Stimulated activated CD4-positive, alpha-beta T cell treated with anti-CD3 and anti-CD28 coated beads, Interleukin-1b, Interleukin-23, amount 100 ng/mL, for 48 hours (primary cell): ENCODE measurements at places on chromosomes 7 and 10.

- no peak for DNase-seq
Observed at GRCh38 chr7:107344799-107345198, 125.1 kb upstream of the GPR22 start.

DNA sequence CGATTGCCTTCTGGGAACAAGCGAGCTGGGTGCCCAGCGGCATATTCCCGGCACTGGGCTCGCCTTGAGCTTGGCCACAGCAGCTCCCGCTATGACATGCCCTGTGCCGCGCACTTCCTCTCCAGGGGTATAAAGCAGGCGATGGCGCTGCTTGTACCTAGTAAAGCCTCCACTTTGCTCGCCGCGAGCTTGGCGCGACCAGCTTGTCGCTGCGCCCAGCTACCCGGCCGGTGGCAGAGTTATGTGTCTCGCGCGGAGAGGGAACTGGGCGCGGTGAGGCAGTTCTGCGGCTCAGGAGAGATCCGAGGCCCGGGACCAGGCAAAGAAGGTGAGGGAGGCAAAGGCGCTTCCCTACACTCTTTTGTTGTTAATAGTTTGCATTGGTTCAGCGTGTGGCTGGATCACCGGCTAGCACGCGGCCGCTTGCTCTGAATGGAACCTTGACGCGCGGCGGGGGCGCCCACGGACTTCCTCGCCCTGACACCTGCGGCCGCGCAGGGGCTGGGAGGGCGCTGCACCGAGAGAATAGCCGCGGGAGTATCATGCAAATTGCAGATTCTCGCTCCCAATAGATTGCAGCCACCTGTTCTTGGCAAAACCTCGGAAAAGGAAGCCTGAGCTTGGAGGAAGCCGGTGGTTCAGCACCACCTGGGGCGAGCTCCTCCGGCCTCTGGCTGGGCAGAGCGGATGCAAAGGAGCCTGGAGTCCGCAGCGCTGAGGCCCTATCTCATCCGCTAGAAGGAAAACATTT, 3.0 kb upstream of the BUB3 start:
- DNase-seq, result peak; percentile 43

DNA sequence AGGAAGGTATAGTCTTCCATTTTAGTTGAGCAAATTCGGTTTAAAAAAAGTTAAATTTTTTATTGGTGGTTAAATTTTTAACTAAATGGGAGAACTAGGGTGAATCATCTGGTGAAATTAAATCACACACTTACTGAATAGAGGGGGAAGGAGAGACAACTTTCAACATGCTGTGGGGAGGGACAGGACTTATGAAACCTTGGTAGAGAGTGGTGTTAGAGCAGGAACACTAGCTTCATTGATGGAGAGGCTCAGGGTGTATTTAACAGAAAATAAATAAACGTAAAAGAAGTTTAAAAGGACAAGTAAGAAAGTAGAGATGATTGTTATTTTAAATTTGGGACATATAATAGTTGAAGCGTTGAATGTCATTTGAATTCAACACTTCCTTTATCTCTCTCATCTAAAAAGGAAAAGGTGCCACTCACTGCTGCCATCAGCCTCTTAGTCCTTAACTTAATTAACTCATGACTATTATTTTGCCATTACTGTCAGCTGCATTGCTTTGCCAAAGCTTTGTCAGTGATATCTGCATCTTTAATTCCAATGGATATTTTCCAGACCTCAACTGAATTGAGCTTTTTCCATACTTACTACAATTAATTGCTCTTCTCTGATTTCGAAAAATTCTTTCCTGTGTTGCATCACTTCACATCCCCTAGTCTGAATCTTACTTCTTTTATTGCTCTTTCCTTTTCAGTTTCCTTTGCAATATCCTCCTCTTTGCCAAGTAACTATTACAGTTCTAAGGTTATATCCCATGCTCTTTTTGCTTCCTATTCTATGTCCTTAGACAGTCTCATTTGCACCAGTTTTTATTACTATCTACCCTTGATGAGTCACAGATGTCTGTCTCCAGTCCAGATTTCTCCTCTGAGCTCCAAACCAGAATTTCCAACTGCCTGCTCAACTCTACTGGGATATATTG, 71.7 kb downstream of the GNAT3 start:
- no peak for DNase-seq

DNA sequence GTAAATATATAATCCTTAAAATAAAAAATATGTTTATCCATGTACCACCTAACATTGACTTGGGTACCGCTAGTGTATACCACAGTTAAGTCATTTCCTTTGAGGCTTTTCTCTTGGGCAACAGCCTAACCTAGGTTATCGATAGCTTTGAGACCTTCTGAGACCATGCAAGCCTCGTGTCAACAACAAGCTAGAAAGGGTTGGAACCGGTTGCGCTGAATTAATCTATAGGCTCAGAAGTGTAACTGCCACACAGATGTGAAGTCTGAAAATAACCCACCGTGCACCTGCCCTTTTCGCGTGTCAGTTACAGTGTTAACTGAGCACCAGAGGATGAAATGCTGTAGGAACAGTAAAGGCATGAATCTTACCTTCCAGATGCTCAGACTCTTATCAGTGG, 59.8 kb downstream of the ARID5B start:
- DNase-seq, result no peak

- DNase-seq, result peak; percentile 72
Observed at GRCh38 chr7:101815826-101816594, 1.4 kb upstream of the CUX1 start.

DNA sequence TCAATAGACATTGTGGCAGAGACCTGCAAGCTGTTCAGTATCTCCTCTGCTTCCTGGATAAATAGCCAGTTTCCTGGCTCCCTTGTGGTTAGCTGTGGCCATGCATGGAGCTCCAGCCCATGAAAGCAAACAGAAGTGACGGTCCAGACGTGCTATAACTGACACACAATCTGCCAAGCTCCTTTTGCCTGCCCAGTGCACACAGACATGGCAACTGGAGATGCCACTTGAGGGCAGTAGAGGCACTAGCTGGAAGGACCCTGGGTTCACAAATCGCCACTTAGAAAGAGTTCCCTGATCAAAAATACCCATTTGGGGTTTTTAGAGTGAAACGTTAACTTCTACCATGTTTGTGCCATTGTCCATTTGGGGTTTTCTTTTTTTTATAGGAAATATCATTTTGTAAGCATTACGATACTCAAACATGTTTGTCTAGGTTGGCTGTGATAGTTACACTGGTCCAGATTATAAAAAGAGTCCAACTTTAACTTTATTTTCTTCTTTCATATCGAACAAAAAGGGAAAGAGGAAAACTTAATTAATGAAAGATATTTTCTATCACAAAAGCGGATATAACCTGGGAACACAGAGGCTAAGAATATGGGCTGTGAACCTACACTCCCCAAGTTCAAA, 31.3 kb downstream of the KIN start:
- DNase-seq, result peak; percentile 16
